ENCODE measurements at places on chromosomes 6 and 20. TPM values are rescaled to one million over a fixed set of nuclear protein-coding genes. Genes with fewer than 3 reads are reported as not detected.

Gene ERVFRD-1
- 0.57 TPM for total RNA-seq

Gene TTK
- total RNA-seq: 1.0 TPM

Gene SFT2D1
- total RNA-seq: 53.3 TPM

Gene NKX2-2
- 0.81 TPM for total RNA-seq

Gene TMEM151B
- 0.17 TPM for total RNA-seq

Gene HRH3
- total RNA-seq: 0.09 TPM

Gene HLA-DQB1
- 4.7 TPM for total RNA-seq

Gene PRL
- total RNA-seq: not detected

Gene WFDC12
- not detected for total RNA-seq

Gene CALHM5
- total RNA-seq: 0.72 TPM

DNA sequence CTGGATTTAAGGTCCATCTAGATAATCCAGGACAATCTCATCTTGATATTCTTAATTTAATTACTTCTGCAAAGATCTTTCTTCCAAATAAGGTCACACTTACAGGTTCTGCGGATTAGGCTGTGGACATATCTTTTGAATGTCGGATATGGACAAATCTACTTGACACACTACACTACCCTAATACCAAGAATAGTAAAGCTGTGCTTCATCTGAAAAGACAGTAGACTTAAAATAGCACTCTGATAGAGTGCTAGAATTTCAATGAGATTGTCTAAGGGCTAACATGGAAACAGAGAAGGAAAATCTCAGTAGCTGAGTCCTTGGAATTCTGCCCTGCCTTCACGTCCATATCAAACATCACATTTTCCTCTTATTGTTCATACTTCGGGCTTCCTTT is 1238.0 kb downstream of the EPHA7 start:
- no peak for DNase-seq

DNA sequence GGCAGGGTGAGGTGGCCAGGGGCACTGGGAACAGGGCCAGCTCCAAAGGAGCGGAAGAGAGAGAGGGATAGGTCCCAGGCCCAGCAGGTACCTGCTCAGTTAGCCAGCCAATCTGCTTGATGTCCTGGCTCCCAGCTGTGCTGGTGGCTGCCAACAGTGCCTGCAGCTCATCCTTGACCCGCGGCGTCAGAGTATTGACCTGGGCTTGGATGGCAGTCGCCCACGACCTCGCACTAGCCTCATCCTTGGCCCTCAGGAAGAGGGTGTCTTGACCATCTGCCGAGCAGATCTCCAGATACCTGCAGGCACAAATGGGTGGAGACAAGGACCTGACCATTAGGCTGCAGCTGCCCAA is 11.1 kb upstream of the CDK5RAP1 start:
- no peak for DNase-seq

GRCh38 chr20:44069203-44070011 is 117.6 kb downstream of the JPH2 start:
- no peak for DNase-seq

- DNase-seq: no peak
Measured at GRCh38 chr6:92752114-92752513, 667.2 kb downstream of the EPHA7 start.

DNA sequence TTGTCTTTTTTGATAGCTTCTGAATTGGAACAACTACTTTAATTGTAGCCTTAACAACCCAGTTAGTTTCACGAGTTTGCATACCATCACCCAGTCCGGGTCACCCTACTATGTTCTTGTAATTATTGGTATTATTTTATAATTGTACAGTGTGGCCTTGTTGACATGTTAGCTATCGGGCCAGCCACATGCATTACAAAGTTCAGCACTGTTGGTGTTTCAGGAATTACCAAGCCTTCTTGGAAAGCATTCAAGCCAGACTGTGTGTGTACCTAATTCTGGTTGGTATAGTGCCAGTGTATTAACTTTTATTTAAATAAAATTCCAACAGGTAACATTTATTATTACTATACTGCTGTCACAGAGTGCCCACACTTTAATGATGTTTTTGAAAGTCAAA is 150.9 kb downstream of the JARID2 start:
- no peak for DNase-seq

DNA sequence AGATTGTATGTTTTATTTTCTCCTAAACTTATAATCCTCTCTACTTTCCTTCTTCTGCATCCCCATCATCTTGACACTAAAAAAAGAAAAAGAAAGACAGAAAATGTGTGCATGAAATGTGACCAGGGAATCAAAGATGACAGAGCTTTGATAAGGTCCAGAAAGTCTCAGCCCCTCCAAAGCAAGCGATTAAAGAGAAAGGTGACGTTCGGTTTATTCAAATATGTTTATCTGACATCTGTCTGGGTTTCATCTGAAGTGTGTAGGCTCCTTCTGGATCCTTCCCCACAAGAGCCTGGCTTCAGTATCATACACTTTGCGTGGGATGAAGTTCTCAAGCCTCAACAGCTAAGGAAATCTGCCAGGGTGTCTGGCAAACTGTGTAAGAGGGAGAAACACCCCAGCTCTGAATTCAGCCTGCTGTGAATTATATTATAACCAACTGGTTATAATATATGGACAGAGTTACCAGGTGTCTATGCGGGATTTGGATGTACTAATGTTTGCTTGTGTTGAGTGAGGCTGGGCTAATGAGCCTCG is 263.0 kb downstream of the ZNF217 start:
- DNase-seq: no peak

- no peak for DNase-seq
Measured at GRCh38 chr6:111266276-111266675, 179.0 kb downstream of the SLC16A10 start.

GRCh38 chr6:139595183-139595582 is 220.7 kb upstream of the CITED2 start:
- DNase-seq: no peak

- no peak for DNase-seq
Measured at GRCh38 chr20:43751167-43752050, 24.6 kb upstream of the GTSF1L start.

DNA sequence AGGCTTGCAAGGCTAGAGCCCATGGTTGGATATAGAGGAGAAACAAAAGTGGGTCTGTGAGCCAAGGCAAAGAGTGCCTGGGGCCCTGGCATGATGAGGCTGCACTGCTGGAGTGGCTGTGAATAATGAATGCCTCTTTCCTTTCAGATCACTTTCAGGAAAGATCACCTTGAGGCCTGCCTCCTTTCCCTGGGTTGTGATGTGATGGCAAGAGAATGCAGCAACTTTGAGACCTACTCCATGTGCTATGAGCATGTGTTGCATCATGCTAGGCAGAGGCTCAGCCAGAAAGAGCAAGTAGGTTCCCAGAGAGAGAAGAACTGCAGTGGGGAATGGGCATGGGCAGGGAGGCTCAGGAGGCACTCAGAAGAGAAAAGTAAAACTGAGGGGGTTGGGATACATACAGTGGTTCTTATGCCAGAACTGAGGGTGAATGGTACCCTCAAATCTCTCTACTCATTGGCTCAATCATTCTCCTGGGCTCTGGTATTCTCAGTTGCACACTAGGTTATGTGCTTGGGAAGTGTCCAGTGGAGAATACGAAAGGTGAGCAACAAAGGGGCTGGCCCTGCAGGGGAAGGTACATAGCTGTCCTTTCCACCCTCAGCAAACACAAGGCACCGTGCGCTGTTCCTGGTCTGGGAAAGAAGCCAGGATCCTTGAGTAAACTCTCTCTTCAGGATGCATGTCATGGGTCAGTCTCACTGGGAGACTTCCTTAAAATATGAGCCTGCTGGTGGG is 45.9 kb downstream of the CD164 start:
- DNase-seq: peak; percentile 84

GRCh38 chr6:24472181-24472580 is 17.2 kb downstream of the GPLD1 start:
- no peak for DNase-seq

- DNase-seq: no peak
Measured at GRCh38 chr6:3045369-3045768, 22.9 kb upstream of the RIPK1 start.

DNA sequence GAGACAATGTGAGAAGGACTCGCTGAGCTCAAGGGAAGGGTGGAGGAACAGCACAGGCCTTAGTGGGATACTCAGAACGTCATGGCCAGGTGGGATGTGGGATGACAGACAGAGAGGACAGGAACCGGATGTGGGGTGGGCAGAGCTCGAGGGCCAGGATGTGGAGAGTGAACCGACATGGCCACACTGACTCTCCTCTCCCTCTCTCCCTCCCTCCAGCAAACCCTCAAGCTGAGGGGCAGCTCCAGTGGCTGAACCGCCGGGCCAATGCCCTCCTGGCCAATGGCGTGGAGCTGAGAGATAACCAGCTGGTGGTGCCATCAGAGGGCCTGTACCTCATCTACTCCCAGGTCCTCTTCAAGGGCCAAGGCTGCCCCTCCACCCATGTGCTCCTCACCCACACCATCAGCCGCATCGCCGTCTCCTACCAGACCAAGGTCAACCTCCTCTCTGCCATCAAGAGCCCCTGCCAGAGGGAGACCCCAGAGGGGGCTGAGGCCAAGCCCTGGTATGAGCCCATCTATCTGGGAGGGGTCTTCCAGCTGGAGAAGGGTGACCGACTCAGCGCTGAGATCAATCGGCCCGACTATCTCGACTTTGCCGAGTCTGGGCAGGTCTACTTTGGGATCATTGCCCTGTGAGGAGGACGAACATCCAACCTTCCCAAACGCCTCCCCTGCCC is 1.7 kb downstream of the TNF start:
- DNase-seq: peak; percentile 43

GRCh38 chr20:1735417-1736089 is 78.0 kb upstream of the SIRPG start:
- no peak for DNase-seq

GRCh38 chr6:11412616-11413015 is 124.9 kb upstream of the TMEM170B start:
- DNase-seq: no peak

DNA sequence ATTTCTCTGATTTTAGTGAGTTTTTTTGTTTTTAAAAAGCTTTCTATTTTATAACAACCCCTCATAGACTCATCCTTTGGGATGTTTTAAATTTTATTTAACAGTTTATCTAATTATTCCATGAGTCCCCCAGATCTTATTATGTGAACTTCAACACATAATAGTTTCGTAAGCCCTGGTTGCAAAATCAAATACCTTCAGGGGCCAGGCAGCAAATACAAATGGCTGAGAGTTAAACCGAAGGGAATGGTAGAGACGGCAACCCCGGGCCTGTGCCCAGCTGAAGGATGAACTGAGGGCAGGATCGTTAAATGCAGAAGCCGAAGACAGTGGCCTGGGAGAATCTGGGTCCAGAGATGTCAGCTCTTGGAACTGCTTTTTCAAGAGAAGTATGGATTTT is 88.4 kb downstream of the RTN4IP1 start:
- DNase-seq: no peak

DNA sequence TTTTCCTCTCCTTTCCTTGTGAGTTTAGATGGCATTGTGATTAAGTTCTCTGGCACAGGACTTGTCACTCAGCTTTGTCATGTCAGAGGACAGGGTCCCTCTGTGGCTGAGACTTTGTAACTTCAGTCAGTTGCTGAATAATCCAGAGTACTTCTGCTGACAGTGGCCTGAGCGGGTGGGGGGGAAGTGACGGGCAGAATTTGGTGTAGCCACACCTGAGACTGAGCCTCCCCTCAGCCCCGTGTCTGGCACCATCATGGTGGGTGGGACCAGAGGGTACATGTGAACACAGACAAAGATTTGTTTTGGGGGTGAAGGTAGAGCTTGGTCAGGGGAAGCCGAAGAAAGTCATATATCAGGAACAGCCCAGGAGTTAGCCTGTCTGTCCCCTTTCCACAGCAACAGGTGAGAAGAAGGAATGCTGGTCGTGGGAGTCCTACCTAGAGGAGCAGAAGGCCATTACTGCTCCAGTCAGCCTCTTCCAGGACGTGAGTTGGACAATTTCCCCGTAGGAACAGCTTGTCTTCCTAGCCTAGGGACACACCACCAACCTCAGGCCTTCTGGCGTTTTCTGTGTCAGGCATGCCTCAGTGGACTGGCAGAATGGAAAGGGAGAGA is 20.9 kb downstream of the L3MBTL1 start:
- no peak for DNase-seq

- no peak for DNase-seq
Measured at GRCh38 chr20:37308086-37309050, 18.9 kb downstream of the MANBAL start.

GRCh38 chr6:157305670-157306653 is 17.4 kb downstream of the TMEM242 start:
- no peak for DNase-seq

DNA sequence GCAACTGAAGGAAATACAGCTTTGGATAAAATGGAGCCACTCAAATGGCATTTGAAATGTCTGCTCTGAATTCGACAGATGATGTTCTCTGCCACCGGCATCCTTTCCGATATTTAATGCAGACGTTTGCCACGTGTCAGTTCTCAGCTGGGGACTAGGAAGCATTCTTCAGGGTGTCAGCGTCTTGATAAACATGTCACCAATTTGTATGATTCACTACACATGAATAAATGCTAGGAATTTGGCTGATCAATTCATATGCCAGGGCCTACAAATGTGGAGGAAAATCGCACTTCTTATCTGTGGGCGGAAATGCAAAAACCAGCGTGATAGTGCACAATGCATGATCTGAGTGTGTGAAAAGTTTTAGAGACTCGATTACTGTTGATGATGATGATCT is 169.5 kb downstream of the SLC24A3 start:
- DNase-seq: no peak

DNA sequence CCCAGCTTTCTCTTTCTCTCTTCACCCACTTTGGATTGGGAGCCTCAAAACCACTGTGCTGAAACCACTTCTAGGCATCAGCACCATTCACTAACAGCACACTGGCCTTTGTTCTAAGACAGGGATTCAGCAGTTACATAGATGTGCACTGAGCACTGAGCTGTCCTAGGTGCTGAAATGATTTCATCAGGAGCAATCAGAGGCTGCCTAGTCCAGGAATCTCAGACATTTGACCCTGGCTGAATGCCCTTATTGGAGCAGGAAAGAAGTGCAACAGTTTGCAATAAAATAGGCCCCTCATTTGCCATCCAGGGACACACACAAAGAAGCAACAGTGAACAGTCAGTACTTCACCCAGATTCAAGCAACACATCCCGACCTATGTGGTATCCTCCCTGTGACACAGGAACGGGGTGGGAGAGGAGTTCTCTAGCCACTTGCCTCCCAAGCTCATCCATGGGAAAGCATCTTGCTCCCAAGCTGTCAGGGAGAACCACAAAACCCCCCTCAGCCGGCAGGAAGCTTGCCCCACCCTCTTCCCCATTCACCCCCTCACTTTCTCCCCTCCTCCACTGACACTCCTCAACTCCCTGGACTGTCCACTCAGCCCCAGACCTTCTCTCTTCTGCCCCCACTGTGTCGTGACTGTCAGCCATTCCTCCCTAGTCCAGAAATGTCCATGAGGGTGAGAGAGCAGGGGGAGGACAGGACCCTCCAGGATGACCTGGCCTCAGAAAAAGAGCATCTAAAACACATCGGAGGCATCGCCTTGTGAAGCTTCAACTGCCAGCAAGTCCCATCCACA is 304.4 kb downstream of the PREX1 start:
- DNase-seq: no peak

DNA sequence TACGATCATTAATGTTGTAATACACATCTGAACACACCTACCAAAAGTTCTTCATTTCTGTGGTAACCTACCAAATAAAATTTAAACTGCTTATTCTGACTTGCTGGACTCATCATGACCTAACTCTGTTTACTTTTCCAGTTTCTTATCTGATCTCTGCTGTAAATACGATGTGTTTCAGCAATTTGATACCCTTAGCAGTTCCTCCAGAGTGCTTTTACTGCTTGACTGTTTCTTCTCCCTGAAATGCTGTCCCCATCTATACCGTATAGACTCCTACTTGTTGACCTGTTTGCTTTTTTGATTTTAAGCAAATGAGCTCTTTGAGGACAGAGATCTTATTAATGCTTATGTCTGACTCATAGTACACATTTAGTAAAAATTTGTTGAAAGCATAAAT is 119.5 kb downstream of the SCAF8 start:
- DNase-seq: no peak

Measured in mucosa of descending colon (tissue), 3 donors.